ENCODE measurements at places on chromosomes 7 and 10.

DNA sequence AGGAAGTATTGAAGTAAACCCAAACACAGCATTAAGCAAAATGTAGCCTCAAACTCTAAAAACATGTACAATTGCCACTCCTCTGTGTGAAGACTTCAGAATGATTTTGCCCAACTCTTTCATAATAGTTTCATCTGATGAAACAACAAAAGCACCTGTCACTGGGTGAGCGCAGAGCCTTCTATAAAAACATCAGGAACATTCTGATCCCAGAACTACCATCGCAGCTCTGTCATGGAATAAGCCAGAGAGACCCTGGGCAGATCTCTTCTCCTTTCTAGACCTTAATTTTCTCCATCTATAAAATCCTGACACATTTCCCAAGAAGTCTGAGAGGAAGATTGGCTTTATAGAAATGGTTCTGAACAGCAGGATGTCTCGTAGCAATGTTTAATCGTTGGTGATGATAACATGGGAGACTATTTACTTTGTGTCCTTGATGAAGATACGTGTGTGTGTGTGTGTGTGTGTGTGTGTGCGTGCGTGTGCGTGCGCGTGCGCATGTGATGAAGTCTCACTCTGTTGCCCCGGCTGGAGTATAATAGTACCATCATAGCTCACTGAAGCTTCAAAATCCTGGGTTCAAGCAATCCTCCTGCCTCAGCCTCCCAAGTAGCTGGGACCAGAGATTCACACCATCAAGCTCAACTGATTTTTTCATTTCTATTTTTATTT is 198.0 kb downstream of the KIAA1217 start:
- DNase-seq = no peak

- peak; percentile 5 for DNase-seq
These were observed 32.1 kb upstream of the HECTD2 start for GRCh38 chr10:91378061-91378460.

GRCh38 chr7:50369143-50370026 is 64.9 kb downstream of the IKZF1 start:
- DNase-seq = no peak

DNA sequence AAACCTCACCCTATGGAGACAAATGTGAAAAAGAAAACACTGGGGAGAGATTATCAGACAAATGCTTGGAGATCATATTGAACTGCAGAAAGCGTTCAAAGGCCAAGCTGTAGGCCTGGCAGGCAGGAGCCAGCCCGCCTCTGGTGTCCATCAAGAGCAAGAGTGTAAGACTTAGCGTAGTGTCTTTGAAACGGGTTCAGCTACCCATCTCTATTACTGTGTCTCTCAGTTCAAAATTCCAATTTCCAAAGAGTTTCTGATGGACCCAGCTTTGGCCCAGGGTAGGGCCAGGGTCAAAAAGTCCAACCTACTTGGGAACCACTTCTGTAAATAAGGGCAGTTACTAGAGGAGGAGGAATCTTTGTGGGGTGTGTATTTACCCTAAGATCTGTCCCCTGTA is 45.4 kb upstream of the HBP1 start:
- no peak for DNase-seq

- DNase-seq = no peak
These were observed 1.2 kb downstream of the HOXA11 start for GRCh38 chr7:27183682-27184336.

DNA sequence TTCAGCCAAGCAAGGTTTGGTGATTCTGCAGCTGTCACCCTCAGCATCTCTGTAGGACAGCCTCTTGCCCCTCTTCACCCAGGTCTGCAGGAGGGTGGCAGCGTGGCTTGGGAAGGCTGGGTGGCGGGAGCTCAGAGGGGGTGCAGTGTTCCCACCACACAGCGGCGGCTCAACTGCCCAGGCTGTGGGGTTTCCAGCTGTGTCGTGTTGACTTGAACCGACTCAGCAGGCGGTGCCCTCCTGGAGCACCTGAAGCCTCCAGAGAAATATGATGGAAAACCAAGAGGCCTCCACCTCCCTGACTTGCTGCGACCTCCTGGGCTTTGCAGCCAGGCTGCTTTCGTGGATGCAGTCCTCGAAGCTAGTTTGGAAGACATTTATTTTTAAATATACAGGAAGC is 68.0 kb upstream of the KLF6 start:
- no peak for DNase-seq

GRCh38 chr10:102504179-102504975 is 605 bp downstream of the SUFU start:
- no peak for DNase-seq

GRCh38 chr7:74029089-74029785 is 1.3 kb downstream of the ELN start:
- no peak for DNase-seq

DNA sequence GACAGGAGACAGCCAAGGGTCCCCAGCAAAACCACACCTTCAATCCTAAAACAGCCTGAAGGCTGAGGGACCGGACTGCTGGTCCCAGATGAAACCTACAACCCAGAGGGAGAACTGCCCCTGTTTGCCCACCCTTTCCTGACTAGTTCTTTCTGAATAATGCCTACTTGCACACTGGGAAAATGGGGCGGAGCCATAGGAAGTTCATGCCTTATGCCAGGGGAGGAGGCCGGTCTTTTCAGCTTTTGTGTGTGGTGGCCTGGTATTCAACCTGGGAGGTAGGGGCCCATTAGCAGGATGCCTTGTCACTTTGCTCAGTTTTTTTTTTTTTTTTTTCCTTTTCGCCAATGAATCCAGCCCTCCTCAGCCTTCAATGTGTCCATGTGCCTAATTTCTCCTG is 20.7 kb downstream of the TOMM7 start:
- DNase-seq = no peak

- no peak for DNase-seq
These were observed 118.6 kb downstream of the SH3PXD2A start for GRCh38 chr10:103736763-103737162.

DNA sequence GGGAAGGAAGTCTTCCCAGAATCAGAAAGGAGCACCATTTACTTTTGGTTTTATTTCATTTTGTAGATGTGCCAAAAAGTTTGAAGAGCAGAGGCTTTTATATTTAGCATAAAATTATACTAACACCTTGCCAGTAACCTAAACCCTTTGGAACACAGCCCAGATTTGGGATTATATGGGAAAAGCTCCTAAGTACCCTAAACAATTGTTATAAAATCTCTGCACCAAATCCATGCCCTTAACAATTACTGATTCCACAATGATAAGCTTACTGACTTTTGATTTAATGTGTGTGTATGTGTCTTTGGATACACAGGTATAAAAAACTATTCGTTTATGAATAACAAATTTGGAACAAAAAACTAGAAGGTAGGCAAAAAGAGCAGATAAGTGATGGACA is 39.0 kb upstream of the TMEM229A start:
- no peak for DNase-seq

- DNase-seq = no peak
These were observed 59.4 kb upstream of the MXI1 start for GRCh38 chr10:110147961-110148360.

GRCh38 chr10:20948686-20949327 is 51.7 kb upstream of the NEBL start:
- no peak for DNase-seq

GRCh38 chr7:128827971-128828711 is 2.1 kb upstream of the FLNC start:
- no peak for DNase-seq

GRCh38 chr7:112654322-112655216 is 135.6 kb downstream of the TMEM168 start:
- DNase-seq = no peak

- no peak for DNase-seq
These were observed 172.6 kb downstream of the LRRTM3 start for GRCh38 chr10:67098461-67098860.

GRCh38 chr10:25398680-25399079 is 223.9 kb downstream of the GPR158 start:
- DNase-seq = no peak

GRCh38 chr10:35523670-35524225 is 81.4 kb upstream of the GJD4 start:
- no peak for DNase-seq

DNA sequence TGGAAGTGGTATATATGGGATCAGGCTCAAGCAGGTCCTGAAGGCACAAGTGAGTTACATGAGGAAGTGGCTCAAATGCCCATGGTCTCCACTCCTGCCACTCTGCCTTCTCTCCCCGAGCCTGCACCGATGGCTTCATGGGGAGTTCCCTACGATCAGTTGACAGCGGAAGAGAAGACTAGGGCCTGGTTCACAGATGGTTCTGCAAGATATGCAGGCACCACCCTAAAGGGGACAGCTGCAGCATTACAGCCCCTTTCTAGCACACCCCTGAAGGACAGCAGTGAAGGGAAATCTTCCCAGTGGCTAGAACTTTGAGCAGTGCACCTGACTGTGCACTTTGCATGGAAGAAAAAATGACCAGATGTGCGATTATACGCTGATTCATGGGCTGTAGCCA is 95.3 kb downstream of the HOXA1 start:
- no peak for DNase-seq

- no peak for DNase-seq
These were observed 103.0 kb downstream of the CTBP2 start for GRCh38 chr10:125057158-125058001.

- DNase-seq = no peak
These were observed 5.5 kb downstream of the ADCK2 start for GRCh38 chr7:140678081-140678815.

DNA sequence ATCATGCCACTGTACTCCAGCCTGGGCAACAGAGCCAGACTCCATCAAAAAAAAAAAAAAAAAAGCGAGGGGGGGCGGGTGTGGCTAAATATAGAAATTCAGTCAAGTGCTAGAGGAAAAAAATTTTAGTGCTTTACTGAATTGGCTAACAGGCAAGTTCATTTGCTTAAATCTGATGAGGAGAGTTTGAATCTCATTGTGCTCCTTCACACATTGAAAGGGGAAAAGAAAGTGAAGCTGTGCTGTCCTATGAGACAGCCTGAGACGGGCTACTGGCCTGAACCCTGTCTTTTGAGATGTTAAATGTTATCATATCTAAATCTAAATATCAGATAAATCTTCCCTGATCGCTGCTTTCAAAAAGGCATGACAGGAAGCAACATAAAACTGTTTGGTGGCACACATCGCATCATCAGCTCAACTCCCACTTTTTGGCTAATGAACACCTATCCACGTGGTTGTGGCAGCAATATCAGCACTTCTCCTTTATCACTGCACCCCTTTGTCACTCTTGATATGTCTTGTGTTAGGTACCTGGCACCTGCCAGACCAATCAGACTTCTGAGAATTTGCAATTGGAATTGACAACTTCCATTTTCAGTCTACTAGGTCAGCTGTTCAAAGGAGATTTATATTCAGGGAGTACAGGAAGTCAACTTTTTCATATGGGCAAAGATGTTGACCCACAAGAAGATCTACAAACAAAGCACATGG is 14.0 kb upstream of the IFIT1B start:
- no peak for DNase-seq

- no peak for DNase-seq
These were observed 20.0 kb upstream of the GATA3 start for GRCh38 chr10:8034466-8035005.

DNA sequence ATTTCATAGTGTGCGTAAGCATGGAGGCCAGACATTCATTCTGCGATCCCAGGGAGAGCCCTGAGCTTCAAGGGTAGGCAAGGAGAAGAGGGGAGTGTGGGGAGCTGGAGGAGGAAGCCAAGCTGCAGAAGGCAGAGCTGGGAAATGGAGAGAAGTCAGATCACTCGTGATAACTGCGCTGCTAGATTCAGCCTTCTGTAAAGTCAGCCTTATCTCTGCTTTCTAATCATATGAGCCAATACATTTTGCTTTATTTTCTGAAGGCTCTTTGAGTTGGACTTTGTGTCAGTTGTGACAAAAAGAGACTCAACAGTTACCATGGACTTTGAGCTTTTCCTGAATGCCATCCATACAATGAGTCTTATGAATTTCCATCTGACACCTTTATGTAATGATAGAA is 61.7 kb upstream of the CREB5 start:
- DNase-seq = no peak

- no peak for DNase-seq
These were observed 529.8 kb upstream of the GALNT17 start for GRCh38 chr7:70602117-70602516.

- DNase-seq = no peak
These were observed 90.1 kb downstream of the PCDH15 start for GRCh38 chr10:54710918-54711317.

GRCh38 chr7:122256046-122256445 is 48.5 kb downstream of the FEZF1 start:
- no peak for DNase-seq

- no peak for DNase-seq
These were observed 234.0 kb upstream of the PITRM1 start for GRCh38 chr10:3406556-3406955.

GRCh38 chr10:79237454-79238157 is 109.7 kb upstream of the PPIF start:
- DNase-seq = no peak

- no peak for DNase-seq
These were observed 363.4 kb downstream of the KCNMA1 start for GRCh38 chr10:77274046-77274795.

DNA sequence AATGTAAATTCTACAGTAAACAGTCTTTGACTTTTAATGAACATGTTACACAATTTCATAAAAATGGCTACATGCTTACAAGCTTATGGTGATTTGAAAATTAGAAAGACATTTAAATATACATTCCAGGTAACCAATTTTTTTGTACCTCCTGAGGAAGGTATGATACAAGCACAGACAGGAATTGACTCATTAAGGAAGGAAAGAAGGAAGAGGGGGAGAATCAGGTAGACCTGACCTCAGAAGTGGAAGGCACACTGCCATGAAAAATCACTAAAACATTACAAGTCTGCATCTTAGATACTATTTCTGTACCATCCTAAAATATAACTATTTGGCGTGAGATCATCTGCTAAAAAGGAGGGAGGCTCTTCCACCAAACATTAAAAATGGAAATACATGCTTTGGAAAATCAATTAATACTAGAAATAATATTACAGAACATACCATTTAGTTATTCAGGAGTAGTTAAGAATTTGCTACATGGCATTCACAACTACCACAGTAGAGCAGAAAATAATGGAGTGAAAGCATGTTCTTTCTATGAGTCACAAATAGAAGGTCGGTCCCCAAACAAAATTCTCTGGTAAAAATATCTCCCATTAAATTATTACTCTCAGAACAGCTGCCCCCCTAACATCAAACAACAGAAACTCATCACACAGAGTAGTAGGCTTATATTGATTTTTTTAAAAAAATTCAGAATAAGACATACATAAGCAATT is 15.2 kb downstream of the RAB11FIP2 start:
- no peak for DNase-seq

- DNase-seq = no peak
These were observed 17.9 kb upstream of the CCSER2 start for GRCh38 chr10:84310470-84310869.

Measured in stimulated activated CD8-positive, alpha-beta memory T cell treated with anti-CD3 and anti-CD28 coated beads, Interleukin-15, amount 100 ng/mL, for 4 hours (primary cell).